NCI-H1417 treated with DMSO at 0.1 percent for 48 hours (cell line): ENCODE measurements at places on chromosomes 1 and 21.

DNA sequence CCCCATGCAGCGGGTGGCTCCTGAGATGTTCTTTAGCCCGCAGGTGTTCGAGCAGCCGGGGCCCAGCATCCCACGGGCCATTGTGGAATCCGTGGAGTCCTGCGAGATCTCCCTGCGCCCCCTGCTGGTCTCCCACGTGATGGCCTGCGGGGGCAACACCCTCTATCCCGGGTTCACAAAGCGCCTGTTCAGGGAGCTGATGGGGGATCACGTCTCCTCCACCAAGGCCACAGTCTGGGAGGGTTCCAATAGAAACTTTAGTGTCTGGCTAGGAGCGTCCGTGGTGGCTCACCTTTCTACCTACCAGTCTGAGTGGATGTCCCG is 71.0 kb downstream of the ACTL8 start:
- DNase-seq = no peak

DNA sequence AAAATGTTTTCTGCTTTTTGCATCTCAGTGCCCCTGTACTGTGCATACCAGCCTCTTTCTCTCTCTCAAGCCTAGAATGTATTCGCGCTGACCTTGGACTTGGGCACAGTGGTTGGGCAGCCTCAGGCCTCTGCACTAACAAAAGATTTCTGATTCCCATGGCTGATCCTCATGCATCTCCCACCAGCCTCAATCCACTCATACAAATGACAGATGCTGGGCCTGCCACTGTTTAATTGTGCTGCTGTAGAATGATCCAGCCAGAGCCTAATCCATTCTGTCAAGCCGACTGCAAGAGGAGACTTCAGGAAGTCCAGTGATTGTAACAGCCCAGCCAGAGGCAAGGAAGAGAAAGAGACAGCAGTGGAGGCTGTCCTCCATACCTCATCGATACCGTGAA is 180.8 kb downstream of the ASTN1 start:
- DNase-seq = no peak

- DNase-seq = no peak
Observed at GRCh38 chr1:233034836-233035235, 84.4 kb downstream of the NTPCR start.

GRCh38 chr1:186659890-186660341 is 20.3 kb downstream of the PTGS2 start:
- DNase-seq = no peak
